ENCODE measurements at places on chromosomes 12 and 14.

DNA sequence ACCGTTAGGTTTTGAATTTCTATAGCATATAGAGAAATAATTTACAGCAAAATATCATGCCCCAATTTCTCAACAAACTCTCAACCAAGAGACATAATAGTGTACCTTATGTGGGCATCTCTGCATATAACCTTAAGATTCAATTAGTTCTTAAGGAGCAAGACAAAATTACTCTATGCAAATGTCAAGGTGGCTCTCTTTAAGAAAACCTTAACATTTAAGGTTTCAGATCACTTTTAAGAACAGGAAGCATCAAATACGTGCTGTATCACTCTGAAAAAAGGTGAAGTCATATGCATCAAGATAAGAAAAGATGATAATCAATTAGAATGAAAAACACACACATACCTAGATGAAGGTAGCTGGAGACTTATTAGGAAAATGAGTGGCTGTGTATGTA lies 728.0 kb downstream of the FLRT2 start:
- DNase-seq: no peak

DNA sequence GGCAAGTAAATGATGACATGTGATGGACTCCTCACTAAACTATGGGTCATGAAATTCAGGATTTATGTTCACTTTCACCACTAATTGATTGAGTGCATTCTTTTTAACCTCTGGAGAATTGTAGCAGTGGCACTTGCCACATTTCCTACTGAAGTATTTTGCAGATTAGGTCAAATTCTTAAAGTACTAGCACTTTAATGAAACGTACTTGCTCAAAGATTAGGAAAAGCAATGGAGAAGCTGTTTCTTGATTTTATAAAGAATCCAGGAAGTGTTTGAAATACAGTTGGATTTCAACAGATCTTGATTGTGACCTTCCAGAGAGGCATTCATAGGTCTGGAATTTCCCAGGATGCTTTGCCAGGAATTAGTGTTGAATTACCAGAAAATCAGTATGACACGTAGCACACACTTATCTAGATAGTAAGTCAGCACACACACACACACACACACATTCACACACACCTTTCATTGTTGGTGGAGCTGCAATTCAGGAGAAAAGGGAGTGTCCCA lies 162.6 kb downstream of the MYRFL start:
- DNase-seq: no peak

GRCh38 chr14:58200480-58200841 lies 512 bp downstream of the ACTR10 start:
- no peak for DNase-seq

- DNase-seq: no peak
These were observed 181.2 kb upstream of the MIS18BP1 start for GRCh38 chr14:45434221-45434620.

DNA sequence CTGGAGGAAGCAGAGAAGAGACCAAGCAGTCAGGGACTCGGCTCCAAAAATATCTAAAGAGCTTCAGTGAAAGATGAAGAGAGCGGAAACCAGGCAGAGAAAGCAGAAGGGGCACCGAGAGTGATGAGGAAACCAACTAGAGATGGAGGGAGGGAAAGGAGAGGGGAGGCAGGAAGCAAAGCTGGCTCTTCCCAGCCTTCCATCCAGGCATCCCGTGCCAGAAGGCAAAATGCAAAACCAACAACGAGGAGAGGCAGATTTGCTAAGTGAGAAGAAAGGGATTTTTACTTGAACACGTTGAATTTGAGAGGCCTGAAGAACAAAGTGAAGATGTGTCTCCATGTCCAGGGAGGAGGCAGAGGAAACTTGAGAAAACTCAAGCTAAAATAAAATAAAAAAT lies 90.1 kb downstream of the NUAK1 start:
- DNase-seq: no peak

- no peak for DNase-seq
These were observed 55.8 kb downstream of the SRRM4 start for GRCh38 chr12:119036878-119037825.
